ENCODE measurements at places on chromosomes 11 and 22.

DNA sequence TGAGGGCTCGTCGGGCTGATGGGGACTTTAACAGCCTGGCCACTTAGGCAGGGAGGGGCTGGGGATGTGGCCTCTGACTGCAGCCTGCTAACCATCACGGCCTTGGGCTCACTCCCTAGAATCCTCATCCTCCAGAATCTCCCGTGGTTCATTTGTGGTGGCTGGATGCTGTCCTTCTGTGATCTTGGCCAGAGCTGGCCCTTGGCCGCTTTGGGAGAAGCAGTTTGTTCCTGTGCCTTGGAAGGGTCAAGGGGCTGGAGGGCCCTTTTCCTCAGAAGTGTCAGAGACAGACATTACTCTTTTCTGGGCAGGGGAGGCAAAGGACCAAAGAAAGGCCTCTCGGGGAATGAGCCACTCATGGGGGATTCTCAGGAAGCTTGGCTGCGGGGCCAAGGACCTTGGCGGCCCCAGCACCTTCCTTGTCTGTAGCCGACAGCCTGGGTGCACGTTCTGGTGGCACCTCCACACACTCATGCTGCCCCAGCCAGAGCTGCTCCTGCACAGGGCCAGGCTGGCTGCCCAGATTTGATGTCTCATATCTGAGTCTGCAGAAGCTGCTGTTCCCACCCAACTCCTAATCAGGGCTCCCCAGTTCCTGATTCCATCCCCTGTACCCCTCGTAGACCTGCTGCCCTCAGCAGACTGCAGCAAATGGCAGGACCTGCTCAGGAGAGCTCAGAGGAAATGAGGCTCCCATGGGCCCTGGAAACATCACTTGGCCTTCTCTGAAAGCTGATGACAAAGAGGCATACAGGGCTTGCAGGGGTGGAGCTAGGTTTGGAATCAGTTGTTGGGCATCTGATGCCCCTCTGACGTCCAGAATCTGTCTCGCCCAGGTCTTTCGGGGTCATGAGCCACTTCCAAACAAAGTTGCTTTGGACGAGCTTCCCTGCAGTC lies 107.7 kb downstream of the CTTN start:
- no peak for DNase-seq

GRCh38 chr22:22740560-22741276 lies 96.3 kb downstream of the GGTLC2 start:
- DNase-seq, result no peak

- DNase-seq, result no peak
Measured at GRCh38 chr11:126534141-126534805, 178.8 kb downstream of the ST3GAL4 start.

GRCh38 chr11:107494055-107494454 lies 36.4 kb upstream of the CWF19L2 start:
- no peak for DNase-seq

DNA sequence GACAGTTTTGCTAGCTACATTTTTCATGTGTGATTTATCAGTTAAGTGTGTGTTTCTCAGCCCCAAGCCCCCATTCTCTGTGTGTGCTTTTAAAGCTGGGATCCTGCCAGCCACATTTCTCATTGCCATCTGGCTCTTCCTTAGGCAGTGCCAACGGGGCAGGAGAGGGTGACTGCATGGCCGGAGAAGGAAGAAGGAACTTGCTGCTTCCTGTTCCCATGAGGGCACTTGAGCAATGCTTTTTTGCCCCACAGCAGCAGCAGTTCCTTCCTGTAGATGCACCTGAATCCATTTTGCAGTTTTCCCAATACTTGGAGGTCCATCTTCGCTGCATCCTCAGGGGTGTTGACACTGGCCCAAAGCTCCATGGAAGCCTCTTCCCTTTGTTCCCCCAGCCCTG lies 37.5 kb downstream of the TNRC6B start:
- no peak for DNase-seq

- DNase-seq, result no peak
Measured at GRCh38 chr11:68213135-68213515, at the start of gene KMT5B. Gene KMT5B (minus strand): TSS chr11:68213296. CDS start chr11:68190076, 23,220 bp downstream.

GRCh38 chr22:31091106-31091975 lies 10.2 kb downstream of the SMTN start:
- DNase-seq, result no peak

DNA sequence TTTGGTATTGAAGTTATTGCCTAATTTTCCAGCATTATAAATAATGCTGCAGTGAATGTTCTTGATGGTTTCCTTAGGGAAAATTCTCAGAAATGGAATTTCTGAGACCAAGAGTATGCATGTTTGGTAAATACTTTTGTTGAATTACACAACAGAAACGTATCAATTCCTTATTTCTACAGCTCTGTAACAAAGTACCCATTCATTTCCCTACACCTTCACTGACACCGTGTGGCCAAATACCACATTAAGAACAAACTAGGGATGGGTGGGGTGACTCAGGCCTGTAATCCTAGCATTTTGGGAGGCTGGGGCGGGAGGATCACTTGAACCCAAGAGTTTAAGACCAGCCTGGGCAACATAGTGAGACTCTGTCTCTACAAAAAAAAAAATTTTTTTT lies 21.8 kb downstream of the MCAM start:
- DNase-seq, result no peak

Measured in umbilical cord (tissue), 2 donors.